Stomach (tissue), 19 donors: ENCODE measurements at places on chromosomes 1 and 21.

GRCh38 chr1:44545961-44546360, 128.3 kb downstream of the TMEM53 start:
- DNase-seq: no peak

GRCh38 chr1:12087797-12088314, 24.8 kb downstream of the TNFRSF8 start:
- no peak for DNase-seq

DNA sequence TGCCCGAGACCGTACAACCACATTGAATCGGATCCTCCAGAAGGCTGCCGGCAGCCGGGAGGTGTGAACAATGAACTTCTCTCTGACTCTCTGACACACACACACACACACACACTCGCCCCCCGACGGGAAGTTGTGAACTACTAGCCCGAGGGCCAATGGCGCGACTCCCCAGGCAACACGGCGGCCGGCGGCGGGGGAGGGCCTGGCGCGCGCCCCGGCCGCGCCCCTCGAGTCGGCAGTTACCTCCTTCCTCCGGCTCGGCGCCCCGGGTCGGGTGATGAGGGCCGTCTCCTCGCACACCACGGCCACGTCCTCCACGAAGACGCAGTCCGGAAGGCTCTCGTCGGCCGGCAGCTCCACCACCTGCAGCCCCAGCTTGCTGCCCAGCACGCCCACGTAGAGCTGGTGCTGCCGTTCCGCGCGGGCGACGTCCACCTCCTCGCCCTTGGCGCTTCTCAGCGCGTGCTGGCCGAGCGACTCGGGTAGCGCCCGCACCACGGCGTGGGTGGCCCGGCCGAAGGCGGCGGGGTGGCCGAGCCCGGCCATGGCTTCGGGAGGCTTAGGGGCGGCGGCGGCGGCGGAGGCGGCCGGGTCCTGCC, 361 bp downstream of the DDAH1 start:
- DNase-seq: peak; percentile 68

GRCh38 chr1:161274874-161275273, 16.3 kb downstream of the PCP4L1 start:
- DNase-seq: no peak

GRCh38 chr1:168135116-168135920, 1.4 kb downstream of the GPR161 start:
- no peak for DNase-seq

DNA sequence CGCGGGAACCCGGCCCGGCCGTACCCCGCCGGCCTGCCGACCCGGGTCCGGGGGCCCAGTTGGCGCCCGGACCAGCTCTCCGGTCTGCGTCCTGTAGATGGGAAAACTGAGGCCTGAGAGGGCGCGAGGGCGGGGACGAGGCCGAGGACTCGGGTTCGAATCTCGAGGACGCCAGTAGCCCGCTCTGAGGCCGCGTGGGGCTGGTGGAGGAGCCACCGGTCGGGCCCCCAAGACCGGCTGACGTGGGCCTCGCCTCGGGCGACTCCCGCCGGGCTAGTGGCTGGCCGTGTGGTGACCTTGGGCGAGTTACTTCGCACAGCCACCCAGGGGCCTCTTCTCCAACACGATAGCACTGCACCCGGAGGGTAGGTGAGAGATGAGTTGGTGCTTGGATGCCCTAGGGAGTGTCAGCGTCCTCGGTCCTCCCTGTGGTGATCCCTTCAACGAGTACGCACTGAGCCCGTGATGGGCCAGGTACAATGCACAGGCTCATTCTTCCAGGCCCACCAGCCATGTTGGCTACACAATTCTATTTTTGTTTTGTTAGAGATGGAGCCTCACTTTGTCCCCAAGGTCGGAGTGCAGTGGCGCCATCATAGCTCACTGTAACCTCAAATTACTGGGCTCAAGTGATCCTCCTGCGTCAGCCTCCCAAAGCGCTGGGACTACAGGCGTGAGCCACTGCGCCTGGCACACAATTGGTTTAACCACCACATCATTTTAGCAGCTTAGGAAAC, 404 bp upstream of the SCMH1 start:
- peak; percentile 26 for DNase-seq

DNA sequence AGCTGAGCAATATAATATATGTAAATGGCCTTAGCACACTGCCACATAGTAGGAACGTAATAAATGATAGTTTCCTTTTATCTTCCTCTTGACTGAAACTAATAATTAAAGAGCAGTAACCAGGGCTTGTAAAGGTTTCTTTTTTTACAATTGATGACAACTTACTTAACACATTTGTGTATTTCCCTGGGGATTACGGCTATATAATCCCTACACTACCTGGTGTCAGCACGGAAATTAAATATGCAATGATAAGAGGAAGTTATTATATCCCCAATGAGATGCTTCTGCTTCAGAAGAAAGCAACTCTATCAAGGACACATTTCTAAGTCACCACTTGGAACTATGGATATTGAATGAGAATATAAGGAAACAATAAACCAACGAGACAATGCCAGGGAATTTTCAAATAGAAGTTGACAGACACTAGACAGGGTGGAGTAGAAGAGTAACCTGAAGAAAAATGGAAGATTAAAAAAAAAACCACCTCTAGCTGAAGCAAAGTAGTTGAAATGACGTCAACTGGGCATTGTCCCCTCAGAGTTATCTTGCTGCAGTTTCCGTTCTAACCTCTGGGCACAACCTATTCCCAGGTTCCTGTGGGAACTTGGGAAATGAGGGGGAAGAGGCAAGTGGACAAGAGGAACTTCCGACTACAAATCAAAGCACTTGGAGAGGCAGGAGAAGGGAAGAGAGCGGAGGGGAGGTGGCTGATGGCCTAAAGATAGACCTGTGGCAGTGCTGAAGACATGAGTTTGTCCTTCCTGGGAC, 66.5 kb downstream of the PLPP3 start:
- DNase-seq: no peak

- DNase-seq: peak; percentile 68
Measured at GRCh38 chr1:64092851-64093371, 110.5 kb upstream of the UBE2U start.

- no peak for DNase-seq
Measured at GRCh38 chr1:1106510-1107221, 9.2 kb downstream of the C1orf159 start.

DNA sequence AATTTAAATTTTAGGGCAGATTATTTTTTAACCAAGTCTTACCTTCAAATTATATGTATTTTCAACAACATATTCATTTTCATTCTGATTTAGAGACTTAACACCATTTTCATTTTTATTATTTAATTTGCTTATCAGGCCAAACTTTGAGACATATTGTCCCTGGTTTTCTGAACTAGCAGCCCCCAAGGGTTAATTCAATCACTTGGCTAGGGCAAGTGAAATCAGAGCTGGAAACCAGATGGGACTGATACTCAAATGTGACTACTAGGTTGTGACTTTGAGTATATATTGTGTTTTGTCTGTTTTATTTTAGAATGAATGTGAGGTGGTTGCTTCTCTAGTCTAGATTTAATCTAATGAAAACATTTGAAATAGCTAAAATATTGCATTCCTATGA, 198.9 kb upstream of the PTGFR start:
- no peak for DNase-seq

- no peak for DNase-seq
Measured at GRCh38 chr1:194298007-194298598, 1111.7 kb upstream of the B3GALT2 start.

- no peak for DNase-seq
Measured at GRCh38 chr21:36518883-36519492, 39.1 kb upstream of the CLDN14 start.

GRCh38 chr1:210332719-210333398, 4.2 kb downstream of the HHAT start:
- DNase-seq: no peak

DNA sequence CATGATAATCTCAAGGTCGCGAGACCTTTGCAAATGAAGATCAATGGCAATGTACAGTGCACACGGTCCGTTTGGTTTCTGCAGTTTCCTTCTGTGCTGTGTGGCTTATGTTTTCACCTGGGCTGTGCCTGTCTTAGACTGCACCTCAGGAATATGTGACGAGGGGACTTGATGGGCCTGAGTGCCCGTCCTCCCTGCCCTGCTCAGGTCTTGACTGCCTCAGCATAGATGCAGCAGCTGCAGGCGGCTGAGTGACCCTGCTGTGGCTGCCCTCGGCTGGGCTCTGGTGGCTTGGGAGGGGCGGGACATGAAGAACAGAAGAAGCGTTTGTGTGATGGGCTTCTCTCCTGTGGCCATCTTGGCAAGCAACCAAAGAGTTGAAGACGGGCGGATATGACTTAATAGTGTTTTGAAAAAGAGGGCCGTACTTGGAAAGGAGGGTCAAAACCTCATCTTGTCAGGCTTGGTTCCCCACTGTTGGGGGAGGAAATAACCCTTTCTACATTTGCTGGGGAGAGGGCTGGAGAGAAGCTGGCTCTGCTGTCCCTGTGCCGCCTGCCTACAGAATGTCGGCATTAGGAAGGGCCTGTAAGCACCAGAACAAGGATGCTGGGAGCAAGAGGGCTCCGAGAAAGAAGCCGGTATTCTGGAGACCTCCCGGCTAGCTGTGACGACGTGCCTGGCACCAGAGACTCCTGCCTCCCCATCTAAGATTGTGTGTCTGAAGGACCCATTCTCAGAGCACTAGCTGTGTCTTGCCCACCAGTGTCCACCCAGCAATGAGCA, 7.1 kb downstream of the MYBPHL start:
- DNase-seq: no peak

DNA sequence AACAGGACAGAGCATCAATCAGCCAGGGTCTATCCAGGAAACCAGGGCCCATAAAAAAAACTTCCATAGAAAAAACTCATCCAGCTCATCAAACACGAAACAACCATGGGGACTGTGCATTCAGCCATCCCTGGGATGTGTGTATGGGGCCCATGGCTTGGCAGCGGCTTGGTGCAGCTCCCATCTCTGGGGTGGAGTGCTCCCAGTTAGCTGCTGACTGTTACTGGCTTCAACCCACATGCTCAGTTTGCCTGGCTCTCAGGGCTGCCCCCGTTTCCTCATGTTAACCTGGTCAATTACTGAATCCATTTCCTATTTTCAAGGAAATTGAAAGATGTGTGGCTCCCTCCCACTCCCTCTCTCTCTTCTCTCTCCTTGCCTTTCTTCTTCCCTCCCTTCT, 37.3 kb upstream of the STUM start:
- DNase-seq: no peak

- no peak for DNase-seq
Measured at GRCh38 chr1:168447871-168448270, 95.9 kb downstream of the XCL2 start.

GRCh38 chr1:207069061-207069460, 16.0 kb downstream of the PFKFB2 start:
- no peak for DNase-seq

- DNase-seq: no peak
Measured at GRCh38 chr1:224851848-224852261, 77.6 kb upstream of the DNAH14 start.

DNA sequence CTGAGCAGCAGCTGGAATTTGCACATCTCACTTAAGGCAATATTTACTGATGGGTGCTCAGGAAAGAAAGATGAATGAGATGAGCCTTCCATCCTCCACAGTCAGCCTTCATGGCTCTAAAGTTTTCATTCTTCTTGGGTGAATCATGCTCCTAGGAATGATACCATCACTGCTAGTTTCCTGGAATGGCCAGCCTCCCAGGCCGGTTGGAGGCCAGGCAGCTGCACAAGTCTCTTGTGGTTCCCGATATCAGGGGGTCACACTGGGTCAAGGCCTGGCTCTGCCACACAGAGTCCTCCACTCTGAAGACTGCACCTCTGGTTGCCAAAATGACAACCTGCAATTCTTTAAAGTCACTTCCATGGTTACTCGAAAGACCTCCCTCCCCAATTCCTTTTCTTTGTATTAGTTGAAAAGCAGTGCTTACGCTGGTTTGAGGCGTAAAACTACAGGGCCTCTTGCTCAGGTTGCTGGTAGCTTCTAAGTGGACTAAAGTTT, 46.2 kb upstream of the PALMD start:
- DNase-seq: no peak

GRCh38 chr1:205598841-205599668, 32.8 kb downstream of the ELK4 start:
- peak; percentile 67 for DNase-seq

- DNase-seq: no peak
Measured at GRCh38 chr1:48691429-48692001, 85.2 kb downstream of the BEND5 start.

DNA sequence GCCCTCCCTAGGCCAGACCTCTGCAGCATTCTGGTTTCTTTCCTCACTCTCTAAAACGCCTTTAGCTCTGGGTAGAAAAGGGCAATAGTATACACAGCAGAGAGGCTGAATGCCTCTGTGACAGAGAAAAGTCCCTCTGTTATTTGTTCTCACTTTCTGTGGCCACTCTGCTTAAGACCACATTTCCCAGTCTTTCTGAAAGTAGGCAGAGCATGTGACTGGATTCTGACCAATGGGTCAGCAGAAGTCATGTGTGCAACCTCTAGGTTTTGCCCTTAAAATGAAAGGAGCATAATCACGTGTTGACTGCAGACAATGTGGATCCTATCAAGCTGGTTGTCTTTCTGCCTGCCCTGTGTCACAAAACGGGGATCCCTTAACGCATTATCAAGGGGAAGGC, 79.7 kb upstream of the MARK1 start:
- no peak for DNase-seq

DNA sequence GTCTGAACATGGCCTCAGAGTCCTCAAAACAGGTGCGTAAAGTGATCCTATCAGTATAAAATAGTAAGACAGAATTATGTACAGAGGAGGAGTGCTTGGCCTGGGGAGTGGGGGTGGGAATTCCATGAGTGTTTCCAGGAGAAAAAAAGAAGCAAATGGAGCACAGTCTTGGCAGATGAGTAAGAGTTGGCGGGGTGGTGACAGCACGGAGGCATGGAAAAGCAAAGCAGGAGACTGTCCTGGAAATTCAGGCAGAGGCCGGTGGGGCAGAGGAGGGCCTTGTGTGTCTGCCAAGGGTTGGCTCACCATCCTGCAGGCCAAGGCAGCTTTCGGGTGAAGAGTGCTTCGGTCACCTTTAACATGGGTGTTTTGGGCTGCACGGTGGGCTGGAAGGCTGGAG, 63.4 kb downstream of the OPTC start:
- no peak for DNase-seq
